ENCODE measurements at places on chromosomes 13 and 19. TPM values are rescaled to one million over a fixed set of nuclear protein-coding genes. Genes with fewer than 3 reads are reported as not detected.

LILRA1 gene
- 0.54 TPM for polyA plus RNA-seq

GRCh38 chr13:60427285-60427684, 30.3 kb downstream of the TDRD3 start:
- H3K27me3 ChIP-seq, result no peaks in the 10 kb centered on the region
- H3K36me3 ChIP-seq, result no peaks in the 10 kb centered on the region
- H3K27ac ChIP-seq, result no peak overlapping the region
- no peak for DNase-seq
- H3K4me1 ChIP-seq, result no peaks in the 10 kb centered on the region

DNA sequence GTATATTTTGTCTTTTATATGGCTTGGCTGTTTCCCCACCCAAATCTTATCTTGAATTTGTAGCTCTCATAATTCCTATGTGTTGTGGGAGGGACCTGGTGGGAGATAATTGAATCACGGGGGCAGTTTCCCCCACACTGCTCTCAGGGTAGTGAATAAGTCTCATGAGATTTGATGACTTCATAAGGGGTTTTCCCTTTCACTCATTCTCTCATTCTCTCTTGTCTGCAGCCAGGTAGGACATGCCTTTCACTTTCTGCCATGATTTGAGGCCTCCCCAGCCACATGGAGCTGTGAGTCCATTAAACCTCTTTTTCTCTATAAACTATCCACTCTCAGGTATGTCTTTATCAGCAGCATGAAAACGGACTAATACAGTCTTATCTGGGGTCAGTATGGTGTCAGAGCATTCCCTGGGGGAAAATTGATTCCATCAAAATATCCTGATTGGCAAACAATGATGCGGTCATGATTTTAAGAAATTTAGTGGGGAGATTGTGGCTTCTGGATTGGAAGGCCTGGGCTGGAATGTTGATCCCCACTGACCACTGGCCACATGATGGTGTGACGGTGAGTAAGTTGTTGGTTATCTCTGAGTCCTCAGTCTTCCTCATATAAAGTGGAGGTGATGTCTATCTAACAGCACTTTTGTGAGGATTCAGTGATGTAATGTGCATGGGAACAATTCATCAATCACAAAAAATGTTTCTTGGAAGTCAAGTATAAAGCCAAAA, 27.5 kb upstream of the ANKRD10 start:
- no peaks in the 10 kb centered on the region for H3K27me3 ChIP-seq
- no peak overlapping the region for H3K4me3 ChIP-seq
- no peaks in the 10 kb centered on the region for H3K4me1 ChIP-seq
- DNase-seq, result no peak
- no peak overlapping the region for H3K27ac ChIP-seq

DNA sequence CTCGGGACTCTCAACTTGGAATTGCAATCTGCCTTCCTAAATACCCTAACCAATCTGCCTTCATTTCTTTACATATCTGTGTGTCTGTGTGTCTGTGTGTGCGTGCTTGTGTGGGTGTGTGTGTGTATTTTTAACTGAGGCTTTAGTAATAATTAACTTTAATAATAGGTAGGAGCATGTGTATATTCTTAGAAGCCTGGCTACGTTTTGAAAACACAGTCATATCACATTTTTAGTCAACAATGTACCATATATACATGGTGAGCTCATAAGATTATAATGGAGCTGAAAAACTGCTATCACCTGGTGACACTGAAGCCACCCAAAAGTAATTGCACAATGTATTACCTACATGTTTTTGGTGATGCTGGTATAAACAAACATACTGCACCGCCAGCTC, 65.4 kb upstream of the ATXN8OS start:
- H3K27ac ChIP-seq, result no peak overlapping the region
- H3K27me3 ChIP-seq, result no peaks in the 10 kb centered on the region
- no peaks in the 10 kb centered on the region for H3K36me3 ChIP-seq

GRCh38 chr13:89925107-89925506, 1422.4 kb upstream of the MIR17HG start:
- H3K4me3 ChIP-seq, result no peak overlapping the region
- no peak overlapping the region for H3K27ac ChIP-seq
- no peaks in the 10 kb centered on the region for H3K4me1 ChIP-seq
- H3K36me3 ChIP-seq, result no peaks in the 10 kb centered on the region
- DNase-seq, result no peak

Data from small intestine (tissue), 16 donors.